ENCODE measurements at places on chromosomes 4 and X.

GRCh38 chr4:107669068-107669467, 51.0 kb downstream of the PAPSS1 start:
- DNase-seq = no peak

DNA sequence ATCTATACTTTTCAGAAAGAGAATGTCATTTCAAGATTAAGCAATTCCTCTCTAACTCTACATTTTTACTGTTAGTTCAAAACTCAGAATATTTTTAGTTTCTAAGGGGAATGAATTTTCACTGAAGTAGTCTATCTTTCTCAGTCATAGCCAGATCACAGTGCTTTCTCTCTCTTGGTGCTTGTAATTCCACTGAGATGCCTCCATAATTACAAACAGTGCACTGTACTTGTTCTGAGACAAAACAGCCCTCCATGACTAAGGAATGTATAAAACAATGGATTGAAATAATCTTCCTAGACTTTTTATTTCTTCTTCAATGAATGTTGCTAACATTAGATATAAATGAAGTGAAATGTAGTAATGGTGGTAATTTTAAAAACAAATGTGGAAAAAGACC, 603.2 kb upstream of the FAM241A start:
- no peak for DNase-seq

DNA sequence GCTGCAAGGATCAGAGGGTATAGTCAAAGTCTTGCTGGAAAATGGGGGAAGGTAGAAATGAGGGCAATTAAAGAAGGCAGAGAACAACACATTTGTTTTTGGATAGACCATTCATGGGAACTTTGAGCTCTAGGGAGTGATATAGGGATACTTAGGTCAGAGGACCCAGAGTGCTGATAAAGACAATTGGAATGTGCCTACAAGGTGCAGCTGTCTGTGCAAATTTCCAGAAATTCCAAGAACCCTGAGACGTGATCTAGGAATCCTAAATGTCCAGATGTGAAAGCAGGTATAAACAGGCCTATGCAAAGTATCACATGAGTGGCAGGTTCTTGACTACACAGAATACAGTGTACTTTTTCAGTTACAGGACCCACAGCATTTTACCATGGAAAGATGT, 24.2 kb downstream of the FNIP2 start:
- no peak for DNase-seq

DNA sequence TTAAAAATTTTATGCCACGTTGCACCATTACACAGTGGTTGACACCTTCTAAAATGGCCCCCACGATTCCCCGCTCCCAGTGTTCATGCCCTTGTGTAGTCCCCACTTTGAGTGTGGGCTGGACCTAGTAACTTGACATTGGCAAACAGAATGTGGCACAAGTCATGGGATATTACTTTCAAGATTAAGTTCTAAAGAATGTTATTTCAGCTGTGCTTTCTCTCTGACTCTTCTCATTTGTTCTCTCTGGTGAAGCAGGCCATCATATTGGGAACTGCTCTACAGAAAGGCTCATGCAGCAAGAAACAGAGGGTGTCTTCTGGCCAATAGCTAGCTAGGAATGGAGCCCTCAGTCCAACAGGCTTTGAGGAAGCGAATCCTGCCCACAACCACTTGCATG, 67.1 kb downstream of the ATXN3L start:
- no peak for DNase-seq

GRCh38 chr4:173014113-173014558, 154.5 kb upstream of the GALNT7 start:
- peak; percentile 23 for DNase-seq

- no peak for DNase-seq
Measured at GRCh38 chr4:72112514-72113156, 80.8 kb downstream of the NPFFR2 start.

DNA sequence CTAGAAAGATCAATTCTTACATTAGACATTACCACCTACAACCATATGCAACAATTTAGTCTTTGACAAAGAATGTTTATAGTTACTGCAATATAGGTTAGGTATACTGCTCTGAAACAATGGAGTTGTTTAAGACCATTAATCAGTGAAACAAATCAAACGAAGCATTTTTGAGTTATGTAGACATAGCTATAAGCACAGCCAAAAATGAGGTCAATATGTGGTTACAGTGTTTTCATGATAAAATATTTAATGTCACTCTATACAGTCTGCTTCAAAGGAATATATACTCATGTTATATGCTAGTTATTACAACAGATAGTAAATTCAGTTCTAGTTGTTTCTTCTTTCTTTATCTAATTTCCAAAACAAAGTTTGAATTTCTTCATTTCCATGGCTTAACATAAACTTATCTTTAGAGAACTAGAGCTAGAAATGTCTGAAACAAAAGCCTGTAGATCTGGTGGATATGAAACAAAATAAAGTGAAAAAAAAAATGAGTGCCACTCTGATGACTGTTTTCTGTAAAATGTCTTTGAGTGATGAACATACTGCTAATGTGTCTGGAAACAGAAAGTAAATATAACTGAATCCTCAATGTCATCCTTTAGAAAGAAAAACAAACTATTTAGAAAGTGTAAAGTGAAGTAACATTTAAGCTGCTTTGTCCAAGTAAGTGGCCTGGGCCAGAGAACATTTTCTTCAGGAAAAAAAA, 809.0 kb downstream of the FAT4 start:
- no peak for DNase-seq

DNA sequence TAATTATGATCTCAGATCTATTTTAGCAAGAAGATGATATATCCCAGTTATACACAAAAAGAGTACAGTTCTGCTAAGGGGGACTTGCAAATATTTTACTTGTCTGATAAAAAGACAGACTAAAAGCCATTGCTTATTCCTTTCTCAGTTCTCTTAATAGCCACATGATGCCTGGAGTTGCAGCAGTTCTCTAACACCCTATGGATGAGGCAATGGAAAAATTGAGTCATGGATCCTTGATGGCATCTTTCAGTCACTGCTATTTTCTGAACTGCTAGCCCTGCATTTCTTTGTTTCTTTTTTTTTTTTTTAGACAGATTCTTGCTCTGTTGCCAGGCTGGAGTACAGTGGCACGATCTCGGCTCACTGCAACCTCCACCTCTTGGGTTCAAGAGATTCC, 1956.7 kb downstream of the C4orf33 start:
- DNase-seq = no peak

GRCh38 chr4:105147016-105147552, 408 bp downstream of the TET2 start:
- no peak for DNase-seq

DNA sequence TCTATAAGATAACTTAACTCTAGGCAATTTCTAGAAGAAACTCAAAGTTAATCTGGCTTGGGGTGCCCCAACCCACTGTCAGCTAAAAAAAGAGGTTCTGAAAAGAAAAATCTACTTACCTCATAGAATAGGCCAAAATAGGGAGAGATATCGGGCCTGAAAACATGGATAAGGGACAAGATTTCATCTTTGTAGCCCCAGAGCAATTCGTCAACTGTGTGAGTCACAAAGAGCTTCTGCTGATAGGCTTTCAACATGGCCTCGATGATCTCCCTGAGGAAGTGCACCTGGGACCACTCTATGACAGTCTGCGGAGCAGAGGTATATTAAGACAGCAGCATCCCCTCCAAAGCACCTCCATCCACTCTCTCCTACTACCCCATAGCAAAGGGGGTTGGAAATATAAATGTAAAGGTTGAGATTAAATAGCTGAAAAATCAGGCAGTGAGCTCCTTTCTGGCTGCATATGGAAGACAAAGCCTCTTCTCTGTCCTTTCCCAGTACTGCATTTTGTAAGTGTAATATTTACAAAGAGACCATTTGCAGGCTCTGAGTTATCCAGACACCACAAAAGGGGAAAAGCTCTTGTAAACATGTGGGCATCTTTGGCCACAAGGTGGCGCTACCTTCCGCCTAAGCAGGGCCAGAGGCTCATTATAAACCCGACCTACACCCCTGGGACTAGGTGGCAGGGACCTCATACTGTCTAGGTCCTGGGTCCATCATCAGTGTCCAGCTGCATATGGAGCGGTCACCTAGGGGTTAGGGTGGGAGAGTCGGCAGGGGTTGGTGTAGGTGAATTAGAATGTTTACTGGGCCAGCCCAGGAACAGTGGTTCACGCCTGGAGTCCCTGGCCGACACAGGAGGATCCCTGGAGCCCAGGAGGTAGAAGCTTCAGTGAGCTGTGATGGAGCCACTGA, 31.5 kb upstream of the NUP54 start:
- DNase-seq = peak; percentile 82

DNA sequence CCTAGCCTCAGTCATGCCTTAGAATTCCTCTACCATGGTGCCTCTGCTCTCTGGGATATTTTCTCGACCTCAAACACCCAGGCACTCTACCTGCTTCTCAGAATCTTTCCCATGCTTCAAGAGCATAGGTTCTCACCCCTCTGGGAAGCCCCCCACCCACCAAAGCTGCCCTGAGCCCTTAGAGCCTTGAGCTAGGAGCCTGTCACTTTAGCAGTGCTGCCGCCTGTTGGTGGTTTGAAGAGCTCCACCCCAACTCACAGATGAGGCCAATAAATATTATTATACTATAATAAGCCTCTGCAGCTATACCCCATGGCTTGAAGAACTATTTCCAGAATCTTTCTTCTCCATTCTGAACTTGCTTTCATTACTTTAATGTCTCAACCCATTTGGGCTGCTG, 109.7 kb downstream of the RTL5 start:
- no peak for DNase-seq

DNA sequence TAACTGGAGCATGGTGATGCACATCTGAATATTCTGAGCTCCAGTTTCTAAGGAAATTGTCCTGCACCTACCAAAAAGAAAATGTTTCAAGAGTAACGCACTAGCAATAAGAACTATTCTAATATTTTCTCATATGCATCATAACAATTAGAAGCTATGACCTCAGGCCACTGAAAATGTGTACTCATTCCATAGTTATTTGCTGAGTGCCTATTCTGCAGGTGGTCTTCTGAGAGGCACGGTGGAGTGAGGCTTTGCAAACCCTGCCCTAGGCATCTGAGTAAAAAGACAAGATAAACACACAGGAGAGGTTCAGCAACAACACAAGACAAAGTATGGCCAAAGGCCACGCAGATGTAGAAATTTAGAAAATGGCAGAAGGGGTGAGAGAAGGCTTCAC, 23.7 kb downstream of the SLC10A6 start:
- no peak for DNase-seq

DNA sequence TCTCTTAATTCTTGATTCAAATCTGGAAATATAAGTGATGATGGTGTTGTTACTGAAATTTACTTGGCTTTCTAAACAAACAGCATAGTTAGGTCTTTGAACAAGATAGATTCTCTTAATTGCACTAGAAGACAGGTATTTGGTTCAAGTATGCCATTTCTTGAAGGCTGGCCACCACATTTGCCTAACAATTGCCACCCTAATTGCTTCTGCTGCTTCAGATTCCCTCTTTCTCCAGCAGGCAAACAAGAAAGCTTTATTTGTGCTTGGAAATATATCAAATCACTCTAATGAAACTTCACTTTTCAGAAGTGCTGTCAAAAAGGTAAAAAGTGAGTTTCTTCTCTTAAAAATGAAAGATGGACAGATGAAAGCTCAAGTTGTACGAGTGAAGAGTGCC, 418.6 kb downstream of the INPP4B start:
- DNase-seq = no peak

GRCh38 chr4:105637408-105638176, 70.9 kb downstream of the INTS12 start:
- DNase-seq = peak; percentile 74

DNA sequence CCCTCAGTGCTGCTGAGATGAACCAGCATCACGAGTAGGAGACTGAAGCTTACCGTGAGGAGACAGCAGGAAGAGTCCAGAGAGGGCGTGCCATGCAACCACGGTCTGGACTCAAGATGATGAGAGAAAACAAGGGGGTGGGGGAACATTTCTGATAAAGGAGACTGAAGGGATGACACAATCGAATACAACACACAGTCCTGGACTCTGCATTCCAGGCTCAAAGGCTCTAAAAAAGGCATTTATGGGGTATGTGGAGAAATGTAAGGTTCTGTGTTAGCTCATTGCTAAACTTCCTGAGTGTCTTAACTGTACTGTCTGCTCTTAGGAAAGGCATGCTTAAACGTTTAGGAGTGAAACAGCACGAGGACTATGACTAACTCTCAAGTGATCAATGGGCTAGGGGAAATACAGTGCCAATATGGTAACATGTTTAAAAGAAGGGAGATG, 20.6 kb upstream of the IRAK1 start:
- DNase-seq = no peak

- DNase-seq = no peak
Measured at GRCh38 chr4:15349531-15349935, 78.3 kb upstream of the C1QTNF7 start.

DNA sequence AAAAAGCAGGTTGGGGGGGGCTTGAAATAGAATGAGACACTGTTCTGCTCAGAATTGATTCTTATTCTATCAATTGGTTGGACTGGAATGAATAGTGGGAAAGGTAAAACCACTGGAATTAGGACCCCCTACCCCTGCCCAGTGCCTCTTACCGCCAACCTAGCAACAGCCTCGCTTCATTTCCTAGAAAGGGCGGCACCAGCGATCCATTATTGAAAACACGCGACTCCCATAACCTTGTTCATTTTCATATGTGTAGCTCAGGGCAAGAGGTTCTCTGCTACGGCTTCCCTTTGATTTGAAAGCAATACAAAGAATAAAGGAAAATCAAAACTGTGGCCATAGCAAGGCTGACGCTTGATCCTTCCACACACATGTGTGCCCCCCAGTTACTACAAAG, 33.7 kb downstream of the IDS start:
- no peak for DNase-seq

- DNase-seq = no peak
Measured at GRCh38 chrX:105973387-105973739, 65.2 kb downstream of the SERPINA7 start.

All from left ventricle myocardium inferior (tissue), 1 donor.